Suppressor macrophage (primary cell): ENCODE measurements at places on chromosomes 6 and 20.

GRCh38 chr6:127345521-127345920 lies 2.1 kb upstream of the ECHDC1 start:
- DNase-seq: no peak

GRCh38 chr6:52189974-52190373 lies 3.8 kb downstream of the IL17A start:
- DNase-seq: no peak

- no peak for DNase-seq
Measured at GRCh38 chr6:73050706-73051105, 174.6 kb downstream of the KHDC1L start.

DNA sequence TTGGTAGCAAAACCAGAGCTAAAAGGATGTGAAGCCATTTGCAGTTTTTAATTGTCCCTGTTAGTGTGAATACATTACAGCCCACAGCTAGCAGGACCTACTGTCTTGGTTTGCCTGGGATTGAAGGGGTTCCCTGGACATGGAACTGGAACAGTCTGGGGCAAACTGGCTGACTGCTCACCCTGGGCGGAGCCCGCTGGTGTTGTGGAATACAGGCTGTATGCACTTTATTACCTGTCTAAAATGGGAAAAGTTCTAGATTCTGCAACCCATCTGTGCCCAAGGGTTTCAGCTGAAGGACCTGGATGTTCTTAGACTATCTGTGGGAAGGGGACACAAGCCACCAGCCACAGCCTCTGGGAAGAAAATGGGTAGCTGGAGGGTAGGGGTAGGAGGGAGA lies 12.2 kb upstream of the CDKN1A start:
- no peak for DNase-seq

GRCh38 chr6:10721850-10722569 lies 860 bp upstream of the TMEM14C start:
- no peak for DNase-seq

- no peak for DNase-seq
Measured at GRCh38 chr20:33192912-33193501, 24.1 kb upstream of the BPIFA3 start.

DNA sequence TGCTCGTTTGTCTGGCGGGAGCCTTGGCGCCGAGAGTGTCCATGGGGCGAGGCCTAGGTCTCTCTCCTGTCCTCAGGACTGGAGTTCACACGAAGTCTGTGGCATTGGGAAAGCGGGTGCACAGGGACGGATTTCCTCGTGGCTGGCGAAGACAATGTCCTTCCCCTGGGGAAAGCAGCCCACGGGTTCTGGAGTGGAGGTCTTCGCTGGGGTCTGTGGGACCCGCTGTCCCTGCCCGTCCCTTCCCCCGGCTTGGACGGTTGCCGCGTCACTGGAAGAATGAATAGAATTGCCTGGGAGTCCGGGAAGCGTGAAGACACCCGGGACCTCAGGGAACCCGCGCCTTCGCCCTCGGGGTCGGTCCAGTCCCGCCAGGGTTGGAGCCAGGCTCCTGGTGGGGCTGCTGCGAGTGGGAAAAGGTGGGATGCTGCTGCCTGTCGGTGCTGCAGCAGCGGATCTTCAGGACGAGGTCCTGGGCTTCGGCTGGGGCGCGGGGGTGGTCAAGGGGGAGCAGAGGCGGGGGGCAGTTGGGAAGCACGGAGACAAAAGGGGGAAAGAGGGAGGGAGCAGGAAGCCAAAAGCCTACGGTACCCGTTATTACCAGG lies 441.8 kb upstream of the DEFB115 start:
- DNase-seq: no peak

- no peak for DNase-seq
Measured at GRCh38 chr20:49579874-49580812, 12.2 kb upstream of the PTGIS start.

DNA sequence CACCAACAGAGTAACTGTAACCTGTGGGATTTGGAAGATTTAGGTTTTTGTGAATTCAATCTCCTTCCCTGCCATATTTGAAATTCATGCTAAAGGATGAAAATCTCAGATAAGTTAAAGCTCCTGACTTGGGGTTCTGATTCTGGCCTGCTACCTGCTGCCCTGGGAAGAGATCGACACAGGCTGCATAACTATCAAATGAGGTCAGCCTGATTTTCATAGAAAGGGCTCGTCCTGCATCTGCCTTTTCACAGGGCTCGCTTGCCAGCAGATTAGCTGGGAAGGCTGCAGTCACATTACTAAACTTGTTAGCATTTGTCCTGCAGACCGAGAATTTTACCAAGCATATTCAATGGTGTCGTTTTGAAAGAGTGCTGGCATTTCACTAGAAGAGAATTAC lies 14.6 kb downstream of the GCLC start:
- DNase-seq: no peak

GRCh38 chr20:1632178-1632577 lies 12.4 kb upstream of the SIRPB1 start:
- no peak for DNase-seq

DNA sequence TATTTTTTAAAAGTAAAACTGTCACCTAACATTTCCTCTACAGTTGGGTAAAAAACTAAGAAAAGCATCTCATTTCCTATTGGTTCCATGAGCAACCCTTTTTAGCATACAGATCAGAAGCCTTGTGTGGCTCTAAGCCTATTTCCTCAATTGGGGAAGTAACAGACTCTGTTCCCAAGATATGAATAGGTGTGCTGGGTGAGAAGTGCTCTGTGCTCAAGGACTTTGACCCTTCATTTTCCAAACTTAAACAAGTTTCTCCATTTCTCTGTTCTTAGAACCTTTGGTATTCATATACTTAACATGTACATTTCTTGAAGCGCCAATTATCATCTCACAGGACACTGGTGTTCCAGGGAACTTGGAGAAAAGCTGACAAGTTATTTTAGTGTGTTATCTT lies 24.1 kb downstream of the CARMIL1 start:
- DNase-seq: no peak

DNA sequence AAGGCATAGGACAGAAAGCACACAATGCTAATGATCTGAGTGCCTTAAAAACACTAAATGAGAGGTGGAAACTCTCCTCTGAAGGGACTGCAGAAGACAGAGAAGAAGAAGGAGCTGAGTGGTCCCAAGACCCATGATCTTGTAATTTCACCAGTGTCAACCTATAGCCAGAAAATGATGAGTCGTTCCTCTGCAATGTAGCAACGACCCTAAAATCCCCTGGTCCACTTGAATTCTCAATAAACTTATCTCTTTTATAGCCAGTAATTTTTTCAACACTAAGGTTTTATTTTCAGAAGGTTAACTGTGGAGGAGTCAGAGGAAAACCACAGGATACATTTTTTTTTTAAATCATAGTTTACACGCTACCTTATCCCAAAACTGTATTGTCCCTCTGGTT lies 490.6 kb upstream of the MARCKS start:
- no peak for DNase-seq

GRCh38 chr20:1887321-1887720 lies 7.9 kb upstream of the SIRPA start:
- DNase-seq: no peak

DNA sequence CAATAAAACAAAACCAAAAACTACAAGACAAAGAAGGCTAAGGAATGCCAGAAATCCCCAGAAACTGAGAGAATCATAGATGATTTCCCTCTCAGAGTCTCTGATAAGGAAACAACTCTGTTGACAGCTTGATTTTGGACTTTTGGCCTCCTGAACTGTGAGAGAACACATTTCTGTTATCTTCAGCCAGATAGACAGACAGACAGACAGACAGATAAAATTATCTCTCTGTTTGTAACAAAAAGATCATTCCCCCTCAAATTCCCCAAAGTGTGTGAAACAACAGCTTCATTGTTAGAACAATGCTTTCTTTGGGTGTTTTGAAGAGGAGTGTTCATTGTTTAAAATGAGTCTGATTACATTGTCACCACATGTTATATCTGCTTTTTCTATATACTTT lies 148.2 kb downstream of the BCKDHB start:
- DNase-seq: no peak

DNA sequence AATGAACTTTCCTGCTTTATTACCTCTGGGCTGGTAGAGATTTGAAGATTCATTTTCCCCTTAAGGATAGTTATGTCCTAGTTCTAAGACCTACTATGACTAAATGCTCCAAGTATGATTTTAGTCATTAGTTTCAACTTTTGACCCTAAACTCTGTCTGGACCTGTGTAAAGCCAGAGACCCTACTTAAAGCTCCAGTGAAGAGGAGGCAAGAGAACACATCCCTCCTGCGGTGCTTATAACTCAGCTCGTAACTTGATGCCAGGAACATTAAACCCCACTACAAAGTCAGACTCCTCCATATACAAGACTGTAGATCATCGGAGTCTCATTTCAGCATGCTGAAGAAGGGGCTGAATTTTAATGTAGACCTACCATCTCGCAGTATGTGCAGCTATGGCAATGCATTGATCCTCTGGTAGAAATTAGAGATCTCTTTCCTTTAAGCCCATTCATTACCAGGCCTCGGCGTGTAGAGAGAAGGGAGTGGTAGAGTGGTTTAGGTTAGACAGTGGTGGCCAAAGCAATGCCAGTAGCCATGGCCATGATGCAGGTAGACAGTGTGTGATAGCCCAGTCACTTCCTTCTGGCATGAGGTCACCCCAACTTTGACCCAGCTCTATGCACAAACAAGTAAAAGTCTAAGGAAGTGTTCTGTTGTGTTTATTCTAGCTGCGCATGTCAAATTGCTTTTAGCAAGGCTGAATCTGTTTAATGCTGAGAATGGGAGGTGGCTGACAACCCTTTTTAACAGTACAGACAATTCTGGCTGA lies 34.8 kb upstream of the MYB start:
- no peak for DNase-seq

DNA sequence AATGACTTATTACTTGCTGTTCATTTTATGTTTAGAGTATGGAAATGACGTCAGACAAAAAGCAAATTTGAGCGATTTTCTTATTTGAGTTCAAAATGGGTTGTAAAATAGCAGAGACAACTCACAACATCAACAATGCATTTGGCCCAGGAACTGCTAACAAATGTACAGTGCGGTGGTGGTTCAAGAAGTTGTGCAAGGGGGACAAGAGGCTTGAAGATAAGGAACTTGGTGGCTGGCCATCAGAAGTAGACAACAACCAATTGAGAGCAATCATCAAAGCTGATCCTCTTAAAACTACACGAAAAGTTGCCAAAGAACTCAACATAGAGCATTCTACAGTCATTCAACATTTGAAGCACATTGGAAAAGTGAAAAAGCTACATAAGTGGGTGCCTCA lies 43.8 kb downstream of the REV3L start:
- DNase-seq: peak; percentile 33
